ENCODE measurements at places on chromosomes 3 and 15.

DNA sequence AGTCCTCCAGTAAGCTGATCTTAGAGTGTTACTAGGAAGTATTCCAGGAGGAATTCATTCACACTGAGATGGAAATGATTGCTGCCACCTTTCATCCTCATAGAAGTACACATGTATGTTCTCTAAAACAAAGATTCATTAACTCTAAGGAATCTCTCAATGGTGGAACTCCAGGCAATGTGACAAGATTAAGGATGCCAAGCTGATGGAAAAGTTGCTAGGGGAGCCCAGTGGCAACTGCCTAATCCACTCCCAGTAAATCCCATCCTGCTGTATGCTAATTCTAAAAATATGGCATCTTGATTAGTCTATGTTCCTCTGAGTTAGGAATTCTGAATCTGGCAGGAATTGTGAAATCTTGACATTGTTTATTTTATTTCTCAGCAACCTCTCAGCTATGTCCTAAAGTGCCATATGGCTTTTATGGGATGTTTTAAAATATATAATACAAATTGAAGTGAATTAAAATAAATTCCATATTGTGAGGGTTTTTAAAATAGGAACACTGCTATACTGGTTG, 210.0 kb upstream of the TRIM42 start:
- DNase-seq = no peak

- no peak for DNase-seq
Measured at GRCh38 chr3:112813723-112814171, 32.9 kb downstream of the CD200R1L start.

DNA sequence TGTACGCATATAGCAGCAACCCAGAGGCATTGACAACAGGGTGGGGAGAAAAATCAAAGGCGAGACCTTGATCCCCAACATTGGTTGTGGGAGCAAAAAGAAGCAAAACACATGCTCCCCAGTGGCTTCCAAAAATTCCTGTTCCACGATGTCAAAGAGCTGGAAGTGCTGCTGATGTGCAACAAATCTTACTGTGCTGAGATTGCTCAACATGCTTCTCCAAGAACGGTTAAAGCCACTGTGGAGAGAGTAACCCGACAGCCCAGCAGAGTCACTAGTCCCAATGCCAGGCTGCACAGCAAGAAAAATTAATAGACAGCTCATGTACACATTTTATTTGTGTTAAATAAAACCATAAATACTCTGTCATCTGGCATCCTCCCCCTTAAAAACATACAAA, 179.9 kb upstream of the PFN2 start:
- no peak for DNase-seq

DNA sequence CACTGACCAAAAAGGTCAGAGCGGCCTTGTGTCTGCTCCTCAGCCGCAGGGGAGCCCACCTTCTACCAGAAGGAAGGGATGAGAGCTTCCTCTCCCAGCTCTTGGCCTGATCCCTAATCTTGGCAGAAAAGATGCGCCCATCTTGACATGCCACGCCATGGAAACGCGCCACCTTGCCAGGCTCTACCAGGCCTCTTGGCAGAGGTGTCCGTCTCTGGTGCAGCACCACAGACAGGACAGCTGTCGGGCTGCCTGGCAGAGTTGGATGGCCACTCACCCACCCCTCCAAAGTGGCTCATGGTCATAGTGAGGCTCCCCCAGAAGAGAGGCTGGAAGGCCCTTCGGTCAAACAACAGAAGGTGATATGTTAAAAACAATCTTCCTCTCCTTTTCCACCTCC, 105.2 kb downstream of the LIPC start:
- no peak for DNase-seq

DNA sequence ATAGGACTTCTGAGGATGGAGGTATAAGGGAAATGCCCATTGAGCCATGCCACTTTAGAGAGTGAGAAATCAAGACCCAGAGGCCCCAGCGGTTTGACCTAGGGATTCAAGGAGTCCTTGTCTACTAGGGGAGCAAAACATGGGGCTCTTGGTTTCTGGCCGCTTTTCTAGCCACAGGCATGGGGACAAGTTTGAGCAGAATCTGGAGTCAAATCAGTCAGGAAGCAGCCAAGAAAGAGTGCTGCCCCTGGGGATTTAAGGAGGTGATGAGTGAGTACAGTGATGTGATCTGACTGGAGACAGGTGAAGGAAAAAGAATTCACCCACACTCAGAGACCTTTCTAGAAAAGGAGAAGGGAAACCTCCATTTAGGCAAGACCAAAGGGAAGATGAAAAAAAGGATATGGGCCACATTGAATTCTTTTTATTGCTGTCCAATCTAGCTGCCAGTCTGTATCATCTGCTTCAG, 244.0 kb upstream of the TBC1D5 start:
- no peak for DNase-seq

DNA sequence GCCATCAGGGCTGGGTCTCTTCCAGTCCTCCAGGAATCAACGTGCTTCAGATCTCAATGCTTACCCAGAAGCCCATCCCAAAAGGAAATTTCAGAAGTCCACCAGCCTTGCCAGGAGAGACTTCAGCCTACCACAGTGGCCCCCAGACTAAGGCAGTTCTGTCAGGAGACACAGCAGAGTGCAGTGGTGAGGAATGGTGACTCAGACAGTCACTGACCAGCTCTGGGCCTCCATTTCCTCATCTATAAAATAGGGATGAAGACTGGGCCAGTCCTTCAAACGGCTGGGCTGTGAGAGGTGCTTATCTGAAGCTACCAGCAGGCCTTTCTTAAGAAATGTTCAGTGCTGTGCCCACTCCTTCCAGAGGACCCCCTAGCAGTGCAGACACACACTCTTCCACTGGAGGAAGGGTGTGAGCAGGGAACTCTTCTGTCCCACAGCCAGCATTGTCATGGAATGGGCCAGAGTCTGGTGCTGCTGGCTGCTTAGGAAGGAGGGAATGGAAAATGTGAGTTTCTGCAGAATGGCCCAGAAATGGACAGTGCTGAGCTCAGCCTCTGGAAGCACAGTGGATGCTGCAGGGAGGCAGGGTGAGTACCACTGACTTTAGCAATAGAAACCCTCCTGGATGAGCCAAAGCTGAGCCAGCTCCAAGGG, 41.6 kb upstream of the DUSP7 start:
- DNase-seq = peak; percentile 39

- DNase-seq = no peak
Measured at GRCh38 chr3:120244834-120245225, 40.2 kb downstream of the GPR156 start.

DNA sequence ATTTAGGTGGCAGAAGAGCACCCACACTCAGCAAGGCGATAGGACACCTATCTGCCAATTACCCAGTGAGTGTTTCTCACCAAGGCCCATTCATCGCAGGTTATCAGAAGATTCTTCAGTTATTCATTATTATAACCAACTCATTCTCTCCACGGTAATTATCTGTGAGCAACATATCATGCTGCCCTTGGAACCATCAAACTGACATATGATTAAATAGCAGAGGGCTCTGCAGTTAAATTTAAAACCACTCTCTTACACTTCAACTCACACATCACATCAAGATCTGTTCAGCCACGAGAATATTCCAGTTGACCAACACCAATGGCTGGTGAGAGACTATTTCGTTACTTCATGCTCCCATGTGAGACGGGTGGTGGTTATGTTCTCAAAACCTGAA, 489.3 kb downstream of the ERC2 start:
- no peak for DNase-seq

GRCh38 chr15:71333136-71333700, 217.9 kb downstream of the THSD4 start:
- no peak for DNase-seq

Data from left hindlimb (tissue), 1 donor.